ENCODE measurements at places on chromosomes 6 and 20.

GRCh38 chr6:168239044-168239773, 80.4 kb downstream of the DACT2 start:
- DNase-seq = no peak

GRCh38 chr20:9397928-9398327, 116.5 kb upstream of the LAMP5 start:
- no peak for DNase-seq

GRCh38 chr20:3181270-3181669, 7.9 kb upstream of the LZTS3 start:
- no peak for DNase-seq

DNA sequence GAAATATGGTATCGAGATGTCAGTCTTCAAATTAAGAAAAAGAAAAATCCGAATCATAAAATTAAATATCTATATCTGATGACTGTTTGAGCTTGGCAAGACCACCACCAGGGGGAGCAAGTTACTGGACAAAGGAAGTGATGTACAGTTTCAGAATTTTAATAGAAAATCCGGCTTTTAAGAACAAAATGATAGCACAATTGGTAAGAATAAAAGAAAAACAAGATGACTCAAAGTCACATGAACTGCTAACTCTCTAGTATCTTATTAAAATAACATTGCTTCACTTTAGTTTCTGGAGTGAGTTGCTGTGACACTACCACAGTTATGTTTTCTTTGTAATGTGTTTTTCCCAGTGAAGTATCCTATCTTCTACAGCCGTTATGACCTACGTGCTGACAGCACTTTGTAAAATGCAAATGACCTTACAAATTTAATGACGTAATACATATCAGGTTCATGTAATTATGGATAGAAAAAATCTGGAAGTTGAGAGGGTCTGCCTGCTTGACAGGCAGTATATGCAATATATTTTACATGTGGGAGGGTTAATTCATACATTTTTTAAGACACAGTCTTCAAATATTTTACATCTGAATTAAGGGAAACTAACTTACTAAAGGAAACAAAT, 405.3 kb upstream of the HS3ST5 start:
- no peak for DNase-seq

- DNase-seq = no peak
Observed at GRCh38 chr6:63734923-63735322, 99.3 kb downstream of the PHF3 start.

- no peak for DNase-seq
Observed at GRCh38 chr6:75376347-75377024, 91.9 kb upstream of the TMEM30A start.

DNA sequence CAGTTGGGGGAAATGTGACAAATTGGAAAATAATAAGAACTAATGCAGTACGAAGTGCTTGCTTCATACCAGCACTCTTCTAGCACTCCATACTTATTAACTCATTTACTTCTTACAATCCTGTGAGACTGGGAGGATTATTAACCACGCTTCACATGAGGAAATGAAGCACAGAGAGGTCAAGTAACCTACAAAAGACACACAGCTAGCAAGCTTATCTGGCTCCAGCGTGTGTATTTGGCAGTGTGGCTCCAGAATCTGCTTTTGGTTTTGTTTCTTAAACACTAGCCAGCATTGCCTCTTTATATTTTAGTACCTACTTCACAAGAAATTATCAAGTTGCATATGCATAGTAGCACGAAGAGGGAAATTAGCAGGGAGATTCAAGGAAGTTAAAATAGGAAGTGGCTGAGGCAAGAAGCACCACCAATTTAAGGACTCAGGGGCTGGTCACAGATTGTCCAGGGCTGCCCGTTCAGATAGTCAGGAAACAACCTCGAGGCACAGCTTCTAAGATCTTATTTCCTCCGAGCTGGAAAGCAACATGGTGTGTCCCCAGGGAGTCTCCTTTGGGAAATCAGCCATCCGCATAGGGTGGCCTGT, 302.7 kb upstream of the PRDM1 start:
- no peak for DNase-seq

DNA sequence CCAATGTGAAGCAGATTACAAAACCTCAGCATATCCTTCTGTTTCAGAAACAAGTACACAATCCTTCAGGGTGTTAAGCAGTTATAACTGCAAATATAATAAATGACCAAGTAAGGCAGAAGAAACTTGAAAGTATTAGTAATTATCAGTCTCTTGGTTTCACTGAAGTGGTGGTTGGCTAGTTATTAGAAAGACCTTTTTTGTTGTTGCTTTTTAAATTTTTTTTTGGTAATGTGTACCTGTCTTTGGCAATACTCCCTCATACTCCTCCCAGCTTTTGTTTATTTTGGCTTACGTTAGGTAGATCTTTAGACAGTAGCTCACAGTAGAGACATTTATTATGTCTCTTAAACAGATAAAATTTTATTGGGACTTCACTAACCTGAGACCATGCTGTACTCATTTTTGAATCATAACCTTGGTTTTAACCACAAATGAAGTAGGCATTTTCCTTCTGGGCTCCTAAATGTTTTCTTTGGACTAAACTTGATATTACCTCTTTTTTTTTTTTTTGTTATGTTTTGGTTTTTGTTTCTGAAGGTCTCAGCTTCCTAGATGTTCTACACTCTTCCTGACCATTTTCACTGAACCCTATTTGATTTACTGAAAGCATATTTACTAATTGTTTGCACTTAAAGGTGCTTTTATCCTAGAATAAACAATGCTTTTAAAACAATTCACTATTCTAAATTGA, 6.4 kb downstream of the CD2AP start:
- DNase-seq = no peak

DNA sequence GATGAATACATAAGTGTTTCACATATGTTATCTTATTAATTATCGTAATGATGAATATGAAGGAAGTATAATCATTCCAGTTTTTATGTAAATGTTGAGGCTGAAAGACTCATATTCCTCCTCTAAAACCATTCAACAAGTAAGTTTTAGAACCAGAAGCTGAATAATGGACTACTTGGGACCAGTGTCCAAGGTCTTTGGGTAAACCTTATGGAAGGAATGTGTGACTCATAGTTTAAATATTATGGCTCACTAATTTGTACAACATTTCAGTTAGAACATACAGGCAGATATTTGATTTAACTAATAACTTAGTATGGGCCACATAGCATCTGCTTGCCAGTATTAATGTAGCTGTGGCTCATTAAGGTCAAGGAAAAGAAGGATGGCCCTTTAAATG, 209.6 kb downstream of the TFAP2B start:
- no peak for DNase-seq

- DNase-seq = no peak
Observed at GRCh38 chr20:32336918-32337347, 21.2 kb upstream of the ASXL1 start.

DNA sequence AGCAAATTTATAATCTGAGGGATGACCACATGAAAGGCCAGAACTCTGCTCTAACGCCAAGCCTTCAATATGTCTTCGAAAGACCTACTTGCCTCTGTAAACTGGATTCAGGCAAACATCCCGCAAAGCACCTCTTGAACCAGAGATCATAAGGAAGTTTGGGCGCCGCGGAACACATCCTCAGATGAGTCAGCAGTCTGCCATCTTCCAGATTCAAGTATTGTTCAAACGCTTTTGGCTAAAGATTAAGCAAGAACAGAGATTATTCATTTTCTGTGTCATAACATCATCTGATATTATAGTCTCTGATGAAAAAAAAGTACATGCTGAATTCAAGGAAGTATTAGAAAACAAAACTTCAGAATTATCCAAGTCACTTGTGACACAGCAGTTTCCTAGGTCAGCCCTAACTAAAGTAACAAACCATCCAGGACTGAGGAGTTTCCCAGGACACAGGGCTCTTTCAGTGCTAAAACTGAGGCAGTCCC, 20.8 kb downstream of the TBC1D7 start:
- no peak for DNase-seq

- DNase-seq = no peak
Observed at GRCh38 chr6:84805145-84805544, 40.7 kb upstream of the TBX18 start.

GRCh38 chr20:45183084-45183483, 8.4 kb downstream of the PI3 start:
- no peak for DNase-seq

GRCh38 chr6:101730954-101731353, 337.4 kb downstream of the GRIK2 start:
- no peak for DNase-seq

- DNase-seq = no peak
Observed at GRCh38 chr20:8562356-8562755, 430.3 kb downstream of the PLCB1 start.

DNA sequence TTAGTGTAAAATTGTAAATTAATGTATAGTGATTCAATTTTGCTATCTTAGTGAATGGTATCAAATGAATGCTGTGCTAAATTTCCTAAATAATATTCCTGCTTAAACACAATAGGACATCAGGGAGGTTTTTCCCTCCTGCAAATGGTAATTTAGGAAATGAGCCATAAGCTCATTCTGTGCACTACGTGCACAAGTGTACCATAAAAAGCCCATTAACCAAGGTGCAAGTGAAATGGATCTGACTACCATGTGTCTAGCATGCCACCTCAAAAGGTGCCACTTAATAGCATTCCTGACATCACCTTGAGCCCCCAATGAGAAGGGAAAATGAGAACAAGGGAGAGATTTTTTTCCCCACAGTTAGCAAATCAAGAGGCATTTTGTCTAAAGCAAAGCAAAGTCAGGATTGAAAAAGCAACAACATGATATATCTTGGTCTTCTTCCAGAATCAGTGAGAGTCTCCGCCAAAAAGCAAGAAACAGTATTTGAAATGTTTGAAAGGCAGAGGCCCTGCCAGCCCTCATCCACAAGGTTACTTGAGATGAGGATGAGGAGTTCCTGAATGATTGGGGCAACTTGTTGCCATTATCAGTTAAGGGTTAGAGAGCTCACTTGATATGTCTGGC, 334.2 kb upstream of the RSPO3 start:
- no peak for DNase-seq

DNA sequence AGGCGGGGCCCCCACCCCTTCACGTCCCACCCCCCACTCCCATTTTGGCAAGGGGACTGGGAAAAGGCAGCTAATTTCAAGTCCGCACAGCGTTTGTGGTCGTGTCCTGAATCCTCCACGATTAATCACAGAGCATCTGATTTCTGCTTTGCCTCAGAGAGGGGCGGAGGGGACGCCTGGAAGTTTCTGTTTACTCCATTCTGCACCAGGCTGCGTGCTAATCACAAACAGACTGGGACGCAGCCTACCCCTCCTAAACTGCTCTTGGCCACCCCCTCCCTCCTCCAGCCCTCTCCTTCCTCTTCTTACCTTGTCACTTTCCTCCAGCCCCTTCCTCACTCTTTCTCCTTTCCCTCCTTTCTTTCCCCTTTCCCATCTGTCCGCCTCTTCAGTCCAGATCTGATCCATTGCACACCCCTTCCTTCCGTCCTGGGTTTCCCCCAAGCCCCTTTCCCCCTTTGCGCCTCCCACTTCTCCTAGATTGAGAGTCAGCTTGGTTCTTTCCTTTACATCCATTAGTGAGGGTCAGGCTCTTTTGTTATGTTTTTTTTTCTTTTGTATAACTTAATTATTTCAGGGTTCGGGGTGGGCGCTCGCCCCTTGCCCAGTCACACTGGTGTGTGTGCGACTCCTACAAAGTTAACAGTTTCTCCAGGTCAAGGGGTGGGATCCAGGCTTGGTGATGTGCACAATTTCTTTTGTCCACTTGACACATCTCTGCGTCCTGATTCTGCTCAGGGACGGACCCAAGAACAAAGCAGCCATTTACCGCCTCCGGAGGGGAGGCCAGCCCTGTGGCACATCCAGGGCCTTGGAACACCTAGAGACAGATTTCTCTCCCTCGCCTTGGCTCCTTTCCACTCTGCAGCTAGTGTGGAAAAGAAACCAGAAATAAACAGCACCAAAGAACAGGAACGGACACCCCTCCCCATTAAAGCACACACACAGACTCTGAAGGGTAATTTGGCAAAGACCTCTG, 520 bp upstream of the RIPOR3 start:
- DNase-seq = no peak

GRCh38 chr6:168385037-168385759, 55.8 kb upstream of the SMOC2 start:
- no peak for DNase-seq

- no peak for DNase-seq
Observed at GRCh38 chr6:1526398-1527072, 83.2 kb upstream of the FOXC1 start.

GRCh38 chr6:140980265-140980887, 1152.3 kb upstream of the GJE1 start:
- no peak for DNase-seq

- DNase-seq = no peak
Observed at GRCh38 chr20:3775457-3776108, 5.7 kb downstream of the SPEF1 start.

- DNase-seq = no peak
Observed at GRCh38 chr6:9140951-9141460, 705.7 kb upstream of the SLC35B3 start.

DNA sequence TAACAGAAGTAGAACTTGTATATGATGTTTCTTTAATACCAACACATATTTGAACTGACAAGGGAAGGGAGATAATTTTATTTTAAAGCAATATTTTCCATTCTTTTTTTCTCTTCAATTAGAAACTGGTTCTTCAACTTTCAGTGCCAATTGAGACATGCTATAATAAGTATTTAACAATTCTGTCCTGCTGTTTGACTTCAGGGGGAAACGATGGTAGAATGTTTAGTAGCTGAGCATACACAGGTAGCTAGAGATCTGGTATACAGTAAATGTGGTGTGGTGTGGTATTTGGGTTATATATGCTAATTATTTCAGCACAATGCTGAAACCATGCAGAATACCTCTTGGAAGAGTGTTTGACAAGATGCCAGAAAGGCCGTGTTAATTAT, 156.9 kb downstream of the ARID1B start:
- no peak for DNase-seq

DNA sequence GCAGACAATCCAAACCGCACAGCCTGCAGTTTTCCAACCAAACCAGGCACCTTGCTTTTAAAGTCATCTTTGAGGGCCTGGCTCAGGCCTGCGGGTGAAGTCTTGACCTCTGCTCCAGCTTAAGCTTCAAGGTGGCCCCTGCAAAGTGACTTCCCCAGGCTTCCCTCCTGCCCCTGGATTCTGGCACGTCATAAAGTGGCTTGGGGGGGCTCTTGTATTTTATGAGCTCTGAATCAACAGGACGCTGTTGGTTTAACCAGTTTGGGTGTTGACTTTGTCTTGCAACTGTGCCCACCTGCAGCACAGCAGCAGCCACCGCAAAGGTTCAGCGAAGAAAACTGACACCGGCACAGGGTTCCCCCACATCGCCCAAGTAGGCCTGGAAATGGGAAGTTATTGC, 81.2 kb downstream of the NFATC2 start:
- DNase-seq = no peak
